ENCODE measurements at places on chromosomes 7 and 10.
A peak's percentile ranks its signal among the peaks of the same experiment; 100 is the strongest.

DNA sequence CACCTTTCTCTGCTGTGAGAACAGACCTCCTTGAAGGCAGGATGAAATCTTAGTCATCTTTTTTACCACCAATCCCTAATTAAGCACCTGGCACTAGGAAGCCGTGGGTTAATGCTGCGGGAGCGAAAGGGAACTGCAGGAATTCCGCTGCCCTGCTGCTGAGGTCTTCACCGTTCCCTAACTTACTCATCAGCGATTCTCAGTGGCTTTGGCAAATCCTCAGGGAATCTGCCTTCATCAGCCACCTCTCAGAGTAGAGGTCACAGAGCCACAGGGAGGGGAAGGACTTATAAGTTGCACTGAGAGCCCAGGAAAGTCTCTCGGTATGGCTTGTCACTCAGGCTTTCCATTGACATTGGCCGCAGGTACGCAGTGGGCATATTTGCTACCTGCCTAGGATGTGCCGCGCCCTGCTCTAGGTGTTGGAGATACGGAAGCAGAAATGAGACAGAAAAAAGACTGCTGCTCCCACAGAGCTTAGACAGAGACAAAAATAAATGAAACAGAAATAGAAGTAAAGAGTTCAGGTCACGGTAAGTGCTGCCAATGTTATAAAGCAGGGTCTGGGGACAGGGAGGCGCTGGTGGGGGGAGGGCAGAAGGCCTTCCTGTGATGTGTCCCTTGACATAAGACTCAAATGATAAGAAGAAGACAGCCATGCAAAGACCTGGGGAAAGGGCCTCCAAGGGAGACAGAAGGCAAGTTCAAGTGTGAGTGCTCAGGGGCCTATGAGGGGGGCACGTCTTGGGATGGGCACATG lies 72.6 kb upstream of the OPALIN start:
- no peak for DNase-seq

GRCh38 chr10:33100781-33101391 lies 142.9 kb upstream of the ITGB1 start:
- no peak for DNase-seq

DNA sequence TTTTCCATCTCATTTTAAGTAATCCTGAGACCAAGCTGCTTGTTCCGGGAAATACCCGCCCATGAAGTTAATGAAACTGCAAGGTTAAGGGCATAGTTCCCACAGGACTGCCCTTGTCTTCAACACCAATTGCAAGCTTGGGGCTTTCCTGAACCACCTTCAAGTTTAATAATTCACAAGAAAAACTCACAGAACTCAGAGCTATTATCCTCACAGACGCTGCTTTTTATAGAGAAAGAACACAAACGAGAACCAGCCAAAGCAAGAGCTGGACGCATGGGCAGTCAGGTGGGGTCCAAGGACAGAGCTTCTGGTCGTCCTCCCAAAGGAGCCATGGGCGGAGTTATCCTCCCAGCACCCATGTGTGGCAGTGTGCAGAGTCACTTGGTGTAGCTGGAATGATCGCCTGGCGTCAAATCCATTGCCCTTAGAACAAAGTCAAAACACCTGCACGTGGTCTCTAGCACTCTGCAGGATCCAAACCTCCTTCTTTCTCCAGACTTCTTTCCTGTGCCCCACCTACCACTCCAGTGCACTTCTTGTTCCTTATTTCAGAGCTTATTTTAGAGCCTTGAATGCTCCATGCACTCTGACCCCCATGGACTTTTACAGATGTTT lies 56.7 kb downstream of the SNX10 start:
- DNase-seq, result no peak

DNA sequence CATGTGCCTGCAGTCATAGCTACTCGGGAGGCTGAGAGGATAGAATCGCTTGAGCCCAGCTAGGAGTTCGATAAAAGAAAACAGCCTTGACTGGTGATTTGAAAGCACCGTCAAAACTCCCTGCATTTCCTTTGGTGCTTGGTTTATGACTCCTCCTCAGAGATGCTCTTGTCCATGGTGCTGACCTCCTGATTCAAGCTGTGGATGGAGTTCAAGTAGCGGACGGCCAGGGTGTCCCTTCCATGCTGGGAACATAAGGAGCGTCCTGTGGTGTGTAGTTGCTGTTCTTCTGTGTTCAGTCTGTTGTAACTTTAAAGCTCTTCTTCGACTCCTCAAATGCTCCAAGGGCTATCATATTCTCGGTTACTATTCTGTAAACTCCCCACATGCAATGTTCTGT lies 382.5 kb upstream of the KIAA1217 start:
- peak; percentile 75 for DNase-seq

- DNase-seq, result no peak
Measured at GRCh38 chr7:36090976-36091873, 61.8 kb upstream of the EEPD1 start.

- peak; percentile 51 for DNase-seq
Measured at GRCh38 chr10:96513305-96513697, 425 bp downstream of the TLL2 start.

GRCh38 chr10:12768156-12769100 lies 233.1 kb downstream of the CCDC3 start:
- DNase-seq, result peak; percentile 59

DNA sequence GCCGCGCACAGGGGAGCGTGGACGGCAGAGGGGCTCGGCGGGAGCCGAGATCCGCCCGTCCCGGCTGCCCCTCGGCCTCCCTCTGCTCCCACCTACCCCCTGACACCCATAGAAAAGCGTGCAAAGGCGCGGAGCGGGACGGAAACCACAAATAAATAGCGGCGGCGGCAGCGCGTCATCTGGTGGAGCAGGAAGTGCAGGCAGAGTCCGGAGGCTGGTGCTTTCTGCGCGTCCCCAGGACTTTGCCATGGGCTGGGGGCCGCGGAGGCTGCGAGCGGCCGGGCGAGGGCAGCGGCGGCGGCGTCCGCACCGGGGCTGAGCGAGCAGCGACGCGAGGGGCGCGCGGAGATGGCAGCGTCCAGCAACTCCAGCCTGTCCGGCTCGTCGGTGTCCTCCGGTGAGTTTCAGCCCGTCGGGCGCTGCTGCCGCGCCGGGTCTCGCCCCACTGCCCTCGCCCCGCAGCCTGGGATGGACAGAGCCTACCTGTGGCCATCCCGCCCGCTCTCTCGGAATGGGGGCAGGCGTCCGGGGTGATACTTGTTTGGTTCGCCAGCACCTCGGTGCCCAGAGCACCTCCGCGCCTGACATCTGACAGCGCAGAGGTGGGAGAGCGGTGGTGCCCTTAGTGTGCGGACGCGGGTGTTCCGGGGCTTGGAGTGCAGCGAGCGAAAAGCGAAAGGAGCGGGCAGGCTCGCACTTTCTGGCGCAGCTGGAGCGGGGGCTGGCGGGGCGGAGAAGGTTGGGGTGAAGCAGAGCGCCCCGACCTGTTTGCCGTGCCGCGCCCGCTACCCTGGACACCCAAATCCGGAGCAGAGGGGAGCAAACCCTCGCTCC lies at the start of gene CHN2:
TSS of gene CHN2 (plus strand) at position 182 of the 834 bp plus-strand sequence.
- DNase-seq, result peak; percentile 72

- DNase-seq, result no peak
Measured at GRCh38 chr7:36870625-36871354, 146.5 kb upstream of the AOAH start.

GRCh38 chr7:136891850-136892249 lies 23.4 kb downstream of the CHRM2 start:
- no peak for DNase-seq

DNA sequence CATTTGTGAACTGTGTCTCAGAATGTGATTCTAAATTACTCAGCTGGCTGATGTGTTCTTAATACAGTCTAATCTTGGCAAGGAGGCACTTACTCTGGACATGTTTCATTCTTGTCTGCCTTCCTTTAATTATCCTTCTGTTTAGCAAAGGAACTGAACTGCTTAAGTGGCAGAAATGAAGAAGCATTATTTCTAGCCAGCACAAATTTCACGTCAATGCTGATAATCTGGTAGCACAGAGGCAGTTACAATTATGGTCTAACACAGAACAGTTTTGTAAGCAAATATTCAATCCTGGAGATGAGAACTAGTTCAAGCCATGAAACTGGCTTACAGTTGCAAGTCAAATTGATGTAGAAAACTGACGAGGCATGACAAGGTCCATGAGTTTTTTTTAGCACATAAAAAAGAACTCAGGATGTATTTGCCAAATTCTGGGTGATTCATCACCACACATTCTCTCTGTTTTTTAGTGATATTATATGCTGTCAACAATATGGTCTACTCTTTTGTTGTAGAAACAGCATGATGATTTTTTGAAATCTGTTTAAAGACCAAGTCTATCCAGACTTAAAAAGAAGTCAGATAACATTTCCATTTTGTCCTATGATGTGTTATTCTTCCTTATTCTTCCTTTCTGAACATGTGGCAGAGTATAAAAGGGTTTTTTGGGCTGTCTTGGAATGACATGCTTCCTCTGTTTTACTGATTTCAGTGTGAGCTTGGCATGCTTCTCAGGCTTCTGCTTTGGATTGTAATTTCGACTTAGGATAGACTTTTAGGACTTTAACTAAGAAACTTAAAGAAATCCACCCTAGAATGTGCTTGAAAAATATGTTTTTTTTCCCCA lies 154.8 kb downstream of the DNAJB9 start:
- no peak for DNase-seq

DNA sequence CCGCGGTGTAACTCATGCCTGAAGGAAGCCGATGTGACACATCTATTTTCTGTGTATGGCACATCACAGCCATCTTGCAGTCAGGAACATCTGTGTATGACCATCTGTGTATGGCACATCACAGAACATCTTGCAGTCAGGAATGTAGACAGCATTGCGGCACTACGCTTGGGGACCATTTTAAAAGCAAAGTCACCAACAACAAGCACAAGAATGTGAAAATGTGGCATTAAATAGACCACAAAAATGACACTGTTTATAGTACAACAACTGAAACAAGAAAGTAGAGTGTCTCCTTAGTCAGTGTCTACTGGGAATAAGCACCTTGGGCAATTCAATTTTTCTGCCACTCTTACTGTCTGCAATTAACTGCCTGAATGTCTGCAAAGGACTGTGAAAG lies 124.4 kb downstream of the HGF start:
- DNase-seq, result no peak

DNA sequence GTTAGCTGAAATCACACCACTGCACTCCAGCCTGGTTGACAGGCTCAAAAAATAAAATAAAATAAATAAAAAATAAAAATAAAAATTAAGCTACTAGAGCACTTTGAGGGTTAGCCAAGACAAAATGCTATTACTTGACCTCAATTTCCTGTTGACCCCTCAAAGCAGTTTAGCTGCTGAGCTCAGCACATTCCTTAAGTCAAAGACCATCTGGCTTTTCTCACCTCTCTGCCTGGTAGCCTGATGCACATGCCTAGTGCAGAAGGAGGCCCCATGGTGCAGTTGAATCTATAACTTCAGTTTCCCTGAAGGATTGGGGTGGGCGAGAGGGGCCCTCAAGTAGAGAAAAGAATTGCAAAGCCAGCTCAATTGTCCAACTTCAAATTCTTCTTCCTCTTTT lies 211.1 kb upstream of the GALNT17 start:
- no peak for DNase-seq

- no peak for DNase-seq
Measured at GRCh38 chr10:122277526-122278136, 6.5 kb downstream of the BTBD16 start.

DNA sequence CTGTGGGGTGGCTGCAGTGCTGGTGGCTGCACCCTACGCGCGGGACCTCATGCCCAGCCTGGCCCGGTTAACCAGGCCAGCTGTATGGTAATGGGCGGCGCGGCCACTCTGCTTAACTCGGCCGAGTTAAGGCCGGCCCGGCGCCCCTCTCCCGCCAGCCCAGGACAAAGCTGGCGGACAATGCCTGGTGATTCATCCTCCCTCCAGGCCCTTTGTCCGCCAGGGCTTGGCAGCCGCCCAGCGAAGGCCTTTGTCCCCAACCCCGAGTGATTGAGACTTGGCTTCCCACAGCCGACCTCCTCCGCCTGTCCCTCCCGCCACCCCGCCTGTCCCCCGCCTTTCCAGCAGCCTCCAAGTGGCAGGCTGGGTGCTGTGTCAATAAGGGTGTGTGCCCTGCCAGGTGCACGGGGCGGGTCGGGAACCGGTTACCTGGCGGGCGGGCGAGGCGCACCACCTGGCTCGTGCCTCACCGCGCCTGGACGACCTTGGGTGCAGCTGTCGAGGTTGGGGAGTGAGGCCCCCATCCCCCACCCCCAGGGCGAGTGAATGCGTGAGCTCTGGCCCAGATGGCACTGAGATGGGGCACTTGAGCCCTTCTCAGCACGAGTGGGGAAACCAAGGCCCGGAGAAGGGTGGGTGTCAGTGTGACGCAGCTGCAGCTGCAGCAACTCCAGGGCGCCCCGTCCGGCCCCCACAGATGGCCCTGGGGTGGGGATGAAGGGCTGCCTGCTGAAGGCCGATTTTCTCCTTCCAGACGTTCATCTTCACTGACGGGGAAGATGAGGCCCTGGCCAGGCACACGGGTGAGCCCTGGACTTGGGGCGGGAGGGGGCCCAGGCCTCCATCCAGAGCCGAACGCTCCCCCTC lies 4.6 kb downstream of the LFNG start:
- peak; percentile 56 for DNase-seq

GRCh38 chr7:22210355-22210754 lies 146.6 kb downstream of the RAPGEF5 start:
- DNase-seq, result no peak

DNA sequence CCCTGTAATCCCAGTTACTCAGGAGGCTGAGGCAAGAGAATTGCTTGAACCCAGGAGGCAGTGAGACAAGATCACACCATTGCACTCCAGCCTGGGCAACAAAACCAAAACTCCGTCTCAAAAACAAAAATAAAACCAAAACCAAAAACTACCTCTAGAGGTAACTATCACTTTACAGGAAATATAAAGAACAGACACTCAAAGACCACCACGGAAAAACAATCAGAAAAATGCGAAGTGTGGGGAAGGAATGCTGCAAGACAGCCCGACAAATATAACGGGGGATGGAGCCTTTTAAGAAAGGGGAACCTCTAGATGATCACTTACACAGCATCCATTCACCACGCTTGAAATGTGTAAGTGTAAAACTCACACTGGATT lies 4.3 kb downstream of the HNRNPF start:
- no peak for DNase-seq

DNA sequence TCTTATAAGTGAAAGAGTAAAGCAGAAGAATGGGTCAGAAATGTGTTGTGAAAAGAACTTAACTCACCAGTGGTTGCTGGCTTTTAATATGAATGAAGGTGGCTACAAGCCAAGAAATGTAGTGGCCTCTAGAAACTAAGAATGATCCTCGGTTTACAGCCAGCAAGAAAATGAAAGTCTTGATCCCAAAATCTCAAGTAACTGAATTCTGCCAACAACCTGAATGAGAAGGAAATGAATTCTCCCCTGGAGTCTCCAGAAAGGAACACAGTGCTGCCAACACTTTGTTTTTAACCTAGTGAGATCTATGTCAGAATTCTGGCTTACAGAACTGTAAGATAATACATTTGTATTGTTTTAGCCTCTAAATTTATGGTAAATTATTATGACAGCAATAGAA lies 193.0 kb downstream of the FZD1 start:
- no peak for DNase-seq

- no peak for DNase-seq
Measured at GRCh38 chr7:118615681-118616080, 391.2 kb downstream of the ANKRD7 start.

- DNase-seq, result no peak
Measured at GRCh38 chr10:117609095-117609795, 66.7 kb downstream of the EMX2 start.

Data from iPS-NIHi11 (cell line).